ENCODE measurements at places on chromosomes 16 and 17. TPM values are rescaled to one million over a fixed set of nuclear protein-coding genes. Genes with fewer than 3 reads are reported as not detected.

GRCh38 chr17:4247971-4248388 lies 15.8 kb downstream of the ANKFY1 start:
- no peak for DNase-seq

- no peak for DNase-seq
These were observed 251.7 kb upstream of the IRX3 start for GRCh38 chr16:54538276-54538675.

GRCh38 chr16:49493836-49494235 lies 120.2 kb downstream of the C16orf78 start:
- no peak for DNase-seq

DNA sequence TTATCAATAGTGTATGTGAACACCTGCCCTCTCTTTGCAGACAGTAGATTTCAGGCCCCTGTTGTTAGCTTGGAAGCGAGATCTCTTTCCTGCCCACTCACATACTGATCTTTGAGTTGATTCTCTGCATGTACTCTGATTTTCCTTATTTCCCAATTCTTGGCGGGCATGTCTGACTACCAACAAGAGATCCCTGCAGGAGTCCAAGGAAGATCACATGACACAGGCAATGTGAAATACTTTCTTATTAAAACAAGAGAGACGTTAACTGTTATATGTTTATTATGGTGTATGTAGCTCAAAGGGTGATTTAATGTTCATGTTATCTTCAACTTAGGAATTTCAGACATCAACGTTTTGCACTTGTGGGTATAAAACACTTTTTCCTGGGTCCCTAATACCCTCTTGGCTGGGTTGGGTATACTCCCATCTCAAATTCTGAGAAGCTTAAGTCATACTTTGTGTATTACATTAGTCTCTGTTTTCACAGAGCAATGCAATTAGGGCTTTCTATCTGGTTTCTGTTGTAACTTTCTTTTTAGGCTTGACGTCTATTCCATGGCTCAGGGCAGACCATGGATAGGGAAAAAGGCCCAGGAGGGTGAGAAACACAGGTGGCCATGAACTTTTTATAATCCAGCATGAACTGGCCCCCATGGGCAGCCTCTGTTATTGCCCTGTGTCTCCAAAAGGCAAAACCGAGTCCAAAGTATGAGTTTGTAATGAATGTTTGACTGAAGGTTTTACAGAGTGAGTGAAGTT lies 32.2 kb downstream of the HSD17B2 start:
- no peak for DNase-seq

Gene ACSM2A
- total RNA-seq: not detected
